ENCODE measurements at places on chromosomes 1 and 21.
A peak's percentile ranks its signal among the peaks of the same experiment; 100 is the strongest.

- H3K4me1 ChIP-seq: no peaks in the 10 kb centered on the region
- H3K36me3 ChIP-seq: no peaks in the 10 kb centered on the region
- H3K27ac ChIP-seq: no peak overlapping the region
- no peak for DNase-seq
Observed at GRCh38 chr1:176559878-176560277, 96.9 kb downstream of the PAPPA2 start.

DNA sequence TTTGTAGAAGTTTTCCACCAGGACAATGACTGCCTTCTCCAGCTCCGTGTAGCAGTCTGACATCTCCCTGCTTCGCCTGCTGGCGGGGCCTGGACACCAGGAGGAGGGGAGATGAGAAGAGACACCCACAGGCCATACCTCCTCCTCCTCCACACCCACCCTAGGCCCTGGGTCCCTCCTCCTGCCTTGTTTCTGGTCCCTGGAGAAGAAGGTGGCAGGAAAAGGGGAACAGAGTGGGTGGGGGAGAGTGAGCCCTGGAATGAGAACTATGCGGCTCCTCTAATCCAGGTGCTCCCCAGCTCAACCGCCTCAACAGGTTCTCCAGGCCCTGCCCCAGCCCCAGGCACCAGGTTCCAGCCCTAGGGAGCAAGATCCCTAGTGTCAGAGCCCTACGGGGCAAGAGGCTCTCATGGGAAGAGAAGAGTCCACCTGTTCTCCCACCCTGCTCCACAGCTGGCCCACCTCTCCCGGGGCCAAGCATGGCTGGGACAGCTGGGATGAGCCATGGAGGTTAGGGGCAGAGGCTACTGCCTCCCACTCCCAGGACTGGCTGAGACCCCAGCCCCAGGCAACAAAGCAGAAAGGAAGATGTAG is 4.8 kb downstream of the S100A16 start:
- no peak overlapping the region for H3K27ac ChIP-seq
- no peak for DNase-seq
- H3K27me3 ChIP-seq: no peaks in the 10 kb centered on the region
- H3K4me1 ChIP-seq: no peaks in the 10 kb centered on the region
- no peak overlapping the region for H3K4me3 ChIP-seq
- H3K36me3 ChIP-seq: no peaks in the 10 kb centered on the region

- H3K36me3 ChIP-seq: no peaks in the 10 kb centered on the region
- H3K27me3 ChIP-seq: no peaks in the 10 kb centered on the region
- no peak overlapping the region for H3K4me3 ChIP-seq
- no peak overlapping the region for H3K27ac ChIP-seq
- no peak for DNase-seq
Observed at GRCh38 chr1:67919274-67920072, 86.2 kb upstream of the GNG12 start.

- no peak overlapping the region for H3K27ac ChIP-seq
- H3K27me3 ChIP-seq: no peaks in the 10 kb centered on the region
- H3K4me1 ChIP-seq: peaks cover 7% of the 10 kb centered on the region
- no peaks in the 10 kb centered on the region for H3K36me3 ChIP-seq
- no peak for DNase-seq
Observed at GRCh38 chr1:200172311-200172710, 144.8 kb downstream of the NR5A2 start.

DNA sequence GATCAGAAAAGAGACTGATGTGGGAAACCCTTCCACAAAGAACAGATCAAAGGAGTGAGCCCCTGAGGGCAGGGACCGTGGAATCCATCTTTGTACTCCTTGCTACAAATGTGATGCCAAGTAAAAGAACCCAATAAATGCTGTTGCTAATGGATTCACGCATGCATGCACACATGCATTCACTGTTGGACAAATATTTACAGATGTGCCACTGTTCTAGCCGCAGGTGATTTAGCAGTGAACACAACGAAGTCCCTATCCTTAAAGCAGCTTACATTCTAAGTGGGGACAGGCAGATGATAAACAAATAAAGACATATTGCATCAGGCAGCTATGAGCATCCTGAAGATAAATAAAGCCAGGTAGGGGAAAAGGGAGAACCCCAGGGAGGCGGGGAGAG is 67.8 kb downstream of the ITPKB start:
- peaks cover 16% of the 10 kb centered on the region for H3K36me3 ChIP-seq
- H3K27ac ChIP-seq: peak overlapping the region; percentile 44
- H3K27me3 ChIP-seq: no peaks in the 10 kb centered on the region
- no peak for DNase-seq
- H3K4me3 ChIP-seq: no peak overlapping the region

DNA sequence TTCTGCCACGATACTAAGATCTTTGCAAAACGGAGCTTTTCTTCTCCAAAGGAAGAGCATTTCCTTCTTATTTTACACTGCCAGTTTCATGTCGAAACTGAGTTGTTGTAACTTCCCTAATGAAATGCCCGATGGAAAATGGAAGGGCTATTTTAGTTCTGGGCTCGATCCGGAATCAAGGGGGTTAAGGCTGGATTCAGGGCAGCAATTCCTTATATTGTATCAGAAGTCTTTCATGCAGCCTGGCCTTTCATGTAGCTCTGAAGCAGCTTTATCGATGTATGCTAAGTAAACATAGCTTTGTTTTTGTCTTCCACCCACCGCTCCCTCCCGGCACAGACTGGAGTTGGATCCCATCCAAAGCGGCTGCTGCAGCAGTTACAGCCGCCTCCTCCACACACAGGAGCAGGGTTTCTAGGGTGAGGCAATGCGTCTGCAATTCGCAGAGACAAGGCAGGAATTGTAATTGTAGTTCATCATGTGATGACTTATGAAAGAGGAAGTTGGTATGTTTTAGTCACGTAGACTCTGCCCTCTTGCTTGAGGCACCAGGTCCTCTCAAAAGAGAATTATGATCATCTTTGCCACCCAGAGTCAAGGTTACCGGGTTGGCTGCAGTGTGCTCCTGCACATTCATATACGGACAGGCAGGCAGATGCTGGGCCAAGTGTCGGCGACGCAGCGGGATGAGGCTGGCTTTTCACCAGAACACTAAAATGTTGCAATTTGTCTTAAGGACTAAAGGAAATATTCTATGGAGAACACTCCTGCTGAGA is 2.6 kb upstream of the IRF2BP2 start:
- no peaks in the 10 kb centered on the region for H3K27me3 ChIP-seq
- DNase-seq: peak; percentile 85
- peaks cover 35% of the 10 kb centered on the region for H3K4me1 ChIP-seq
- peak overlapping the region; percentile 78 for H3K4me3 ChIP-seq

- no peaks in the 10 kb centered on the region for H3K36me3 ChIP-seq
- H3K4me1 ChIP-seq: peaks cover 11% of the 10 kb centered on the region
- H3K27me3 ChIP-seq: no peaks in the 10 kb centered on the region
Observed at GRCh38 chr1:214617246-214617645, 14.3 kb downstream of the CENPF start.

DNA sequence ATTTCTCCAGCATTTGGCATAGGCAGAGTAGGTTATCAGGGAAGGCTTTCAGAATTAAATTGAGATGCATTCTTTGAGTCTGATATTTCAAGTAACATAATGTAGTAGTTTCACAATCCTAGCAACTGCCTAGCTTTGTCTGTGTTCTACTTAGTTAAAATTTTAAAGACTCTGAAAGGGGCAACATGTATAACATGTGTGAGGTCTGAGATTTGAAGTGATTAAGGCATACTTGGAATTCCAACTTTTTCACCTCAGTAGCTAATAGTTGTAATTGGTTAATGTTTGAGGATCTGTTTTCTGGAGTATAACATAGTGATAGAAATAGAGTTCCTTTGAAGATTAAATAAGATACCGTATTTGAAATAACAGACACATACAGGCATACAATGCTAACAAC is 335.2 kb upstream of the BEND5 start:
- H3K4me1 ChIP-seq: no peaks in the 10 kb centered on the region
- H3K27ac ChIP-seq: no peak overlapping the region
- H3K4me3 ChIP-seq: no peak overlapping the region
- DNase-seq: no peak
- H3K27me3 ChIP-seq: no peaks in the 10 kb centered on the region

GRCh38 chr1:69919129-69919921 is 286.1 kb downstream of the LRRC40 start:
- H3K36me3 ChIP-seq: no peaks in the 10 kb centered on the region
- no peaks in the 10 kb centered on the region for H3K4me1 ChIP-seq
- H3K27ac ChIP-seq: no peak overlapping the region
- DNase-seq: no peak

- H3K4me3 ChIP-seq: no peak overlapping the region
- H3K27me3 ChIP-seq: no peaks in the 10 kb centered on the region
- H3K27ac ChIP-seq: no peak overlapping the region
- H3K4me1 ChIP-seq: no peaks in the 10 kb centered on the region
Observed at GRCh38 chr1:218494449-218494852, 149.3 kb downstream of the TGFB2 start.

DNA sequence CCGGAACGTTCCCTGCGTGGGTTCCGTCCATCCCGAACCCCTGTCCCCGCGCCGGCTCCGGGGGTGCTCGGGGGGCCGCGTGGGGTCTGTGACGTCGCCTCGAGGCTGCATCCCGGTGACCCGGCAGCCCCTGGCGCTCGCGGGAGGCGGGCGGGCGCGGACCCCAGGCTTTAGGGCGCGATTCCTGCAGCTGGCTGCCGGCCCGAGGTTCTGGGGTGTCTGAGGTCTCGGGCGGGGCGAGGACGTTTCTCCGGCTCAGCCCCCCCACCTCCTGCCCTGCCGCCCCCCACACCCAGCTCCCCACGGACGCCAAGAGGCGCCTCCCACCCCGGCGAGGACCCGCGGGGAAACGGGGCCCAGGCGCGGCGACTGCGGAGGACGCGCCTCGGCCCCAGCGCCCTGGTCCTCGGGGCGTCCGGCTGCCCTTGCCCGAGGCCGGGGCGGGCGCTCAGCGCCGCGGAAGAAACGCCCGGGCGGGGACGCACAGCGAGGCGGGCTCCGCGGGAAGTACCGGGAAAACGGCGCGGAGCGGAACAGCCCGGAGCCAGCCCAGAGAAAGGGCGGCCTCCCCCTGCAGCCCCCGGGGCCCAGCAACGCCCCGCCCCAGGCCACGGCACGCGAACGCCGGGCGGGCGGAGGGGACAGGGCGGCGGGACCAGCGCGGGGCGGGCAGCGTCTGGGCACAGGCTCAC is 1.3 kb upstream of the PCBP3 start:
- H3K4me3 ChIP-seq: no peak overlapping the region
- no peak overlapping the region for H3K27ac ChIP-seq
- H3K4me1 ChIP-seq: peaks cover 35% of the 10 kb centered on the region

GRCh38 chr1:110067479-110067892 is 3.0 kb downstream of the ALX3 start:
- no peak for DNase-seq
- no peaks in the 10 kb centered on the region for H3K36me3 ChIP-seq
- H3K27me3 ChIP-seq: peaks cover 23% of the 10 kb centered on the region
- no peak overlapping the region for H3K4me3 ChIP-seq
- H3K27ac ChIP-seq: no peak overlapping the region
